ENCODE measurements at places on chromosomes 6 and 20.

GRCh38 chr6:49636713-49637349, at the start of gene RHAG:
Gene RHAG, minus strand, starts transcription at chr6:49636839. Its CDS starts 27 bp downstream, at chr6:49636812.
- DNase-seq, result no peak

DNA sequence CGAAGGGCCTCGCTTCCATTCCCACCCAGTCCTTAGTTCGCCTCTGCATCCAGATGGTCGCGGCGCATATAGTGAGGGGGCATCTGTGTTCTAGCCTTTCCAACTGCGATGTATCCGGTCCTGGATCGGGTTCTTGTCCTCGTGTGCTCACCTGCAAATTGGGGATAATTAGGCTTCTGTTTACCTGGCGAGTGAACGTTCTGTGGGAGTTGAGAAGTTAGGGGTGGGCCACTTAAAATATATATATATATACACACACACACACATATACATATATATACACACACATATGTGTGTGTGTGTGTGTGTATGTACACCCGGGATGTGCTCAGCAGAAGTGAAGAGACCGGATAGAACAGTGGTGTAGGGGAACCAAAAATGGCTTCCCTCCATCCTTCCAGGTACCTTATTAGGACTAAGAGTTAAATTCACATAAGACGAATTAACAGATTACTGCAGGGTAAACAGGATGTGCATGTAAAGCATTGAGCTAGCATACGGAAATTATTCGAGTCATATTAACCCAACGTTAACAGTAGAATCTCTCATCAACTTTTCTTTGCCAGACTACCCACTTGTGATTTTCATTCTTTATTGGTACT, 537 bp downstream of the CSTF1 start:
- DNase-seq, result no peak

DNA sequence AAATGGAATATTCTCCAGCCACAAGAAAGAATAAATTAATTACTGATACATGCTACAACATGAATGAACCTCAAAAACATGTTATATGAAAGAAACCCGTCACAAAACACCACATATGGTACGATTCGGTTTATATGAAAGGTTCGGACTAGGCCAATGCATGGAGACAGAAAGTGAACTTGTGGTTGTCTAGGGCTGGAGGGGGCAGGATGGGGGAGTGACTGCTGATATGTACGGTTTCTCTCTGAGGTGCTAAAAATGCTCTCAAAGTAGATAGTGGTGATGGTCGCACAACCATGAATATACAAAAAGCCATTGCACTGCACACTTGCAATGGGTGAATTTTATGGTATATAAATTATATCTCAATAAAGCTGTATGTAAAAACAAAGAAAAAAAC, 18.3 kb downstream of the AGPAT4 start:
- no peak for DNase-seq

DNA sequence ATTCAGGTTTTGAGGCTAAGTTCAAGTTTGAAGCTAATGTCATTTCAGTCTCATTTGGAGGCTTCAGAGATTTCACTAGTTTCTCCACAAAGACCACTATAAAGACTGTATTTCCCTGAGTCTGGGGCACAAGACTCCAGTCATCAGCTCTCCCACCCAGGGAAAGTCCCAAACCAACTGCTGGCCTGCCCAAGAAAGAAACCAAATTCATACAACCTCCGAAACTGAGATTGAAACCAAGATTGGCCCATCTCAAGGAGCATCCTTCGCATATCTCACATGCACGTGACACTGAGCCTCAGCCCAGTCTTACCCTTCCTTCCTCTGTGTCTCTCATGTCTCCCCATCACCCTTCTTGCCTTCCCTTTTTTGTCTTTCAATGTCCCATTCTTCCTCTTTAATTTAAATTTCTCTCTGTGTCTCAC, 3.5 kb upstream of the LTA start:
- DNase-seq, result no peak

DNA sequence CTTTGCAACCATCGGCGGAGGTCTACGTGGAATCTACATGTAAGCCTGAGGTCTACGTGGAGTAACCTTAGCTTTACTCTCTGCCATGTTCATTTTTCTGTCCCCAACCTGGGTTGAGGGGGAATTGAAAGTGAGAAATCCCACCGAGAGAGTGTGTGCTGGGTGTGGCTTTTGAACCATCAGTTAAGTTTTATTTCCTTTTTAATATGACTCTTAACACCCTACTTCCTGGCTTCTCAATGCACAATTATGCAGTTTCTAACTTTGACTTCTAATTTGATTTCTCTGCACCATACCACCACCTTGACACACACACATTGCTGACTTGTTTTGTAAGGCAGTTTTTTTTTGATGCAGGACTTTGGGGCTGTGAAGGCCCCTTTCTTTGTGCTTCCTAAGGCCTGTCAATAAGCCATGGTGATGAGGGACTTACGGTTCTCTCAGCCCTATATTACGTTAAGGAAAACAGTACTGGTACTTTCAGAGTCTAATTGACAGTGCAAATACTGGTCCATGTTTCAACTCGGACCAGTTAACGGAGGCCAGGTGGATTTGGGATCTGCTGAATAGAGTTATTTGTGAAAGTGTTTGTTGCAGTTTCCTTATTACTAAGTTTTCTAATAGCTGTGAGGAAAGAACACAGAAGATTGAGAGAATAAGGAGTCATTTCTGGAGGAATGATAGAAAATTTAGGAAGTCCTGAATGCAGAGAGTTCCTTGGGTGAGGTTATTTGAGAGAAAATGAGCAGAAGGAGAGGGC, 206.5 kb downstream of the JARID2 start:
- no peak for DNase-seq

DNA sequence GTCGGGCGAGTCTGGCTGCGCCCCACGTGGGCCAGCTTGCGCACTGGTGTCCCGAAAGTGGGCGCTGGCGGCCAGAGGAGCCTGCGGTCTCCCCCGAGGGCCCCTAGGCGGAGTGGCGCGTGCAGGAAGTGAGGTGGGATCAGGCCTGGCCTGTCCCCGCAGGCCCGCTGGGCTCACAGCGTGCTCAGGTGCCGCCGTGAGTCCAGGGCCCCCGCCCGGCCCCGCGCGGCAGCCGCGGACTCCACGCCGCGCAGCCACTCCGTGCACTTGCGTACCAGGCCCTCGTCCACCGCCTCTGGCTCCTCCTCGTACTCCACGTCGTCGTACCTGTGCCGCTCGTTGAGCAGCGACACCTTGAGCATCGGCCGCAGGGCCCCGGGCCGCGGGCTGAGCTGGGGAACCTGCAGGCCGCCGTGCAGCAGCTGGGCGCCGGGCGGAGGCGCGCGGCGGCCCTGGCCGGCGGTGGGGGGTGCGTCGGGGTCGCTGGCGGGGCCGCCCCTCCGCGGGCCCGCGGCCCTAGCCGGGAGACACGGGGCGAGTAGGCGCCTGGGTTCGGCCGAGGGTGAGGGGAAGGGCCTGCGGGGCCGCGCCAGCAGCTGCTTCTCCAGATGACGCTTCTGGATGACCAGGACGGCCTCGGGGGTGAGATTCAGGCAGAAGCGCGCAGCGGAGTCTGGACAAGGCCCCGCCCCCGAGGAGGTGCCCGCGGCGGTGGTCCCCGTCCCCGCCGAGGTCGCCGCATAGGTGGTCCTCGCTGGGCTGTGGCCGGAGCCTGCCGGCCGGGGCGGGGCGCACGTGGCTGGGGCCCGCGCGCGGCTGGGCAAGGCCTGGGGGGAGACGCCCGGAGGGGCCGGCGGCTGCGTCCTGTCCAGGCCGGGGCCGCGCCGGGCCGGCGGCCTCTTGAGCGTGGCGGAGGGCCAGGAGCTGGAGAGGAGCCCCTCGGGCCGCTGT, 835 bp downstream of the PRR18 start:
- no peak for DNase-seq

- no peak for DNase-seq
These were observed 58.2 kb upstream of the TNFAIP3 start for GRCh38 chr6:137808836-137809315.

DNA sequence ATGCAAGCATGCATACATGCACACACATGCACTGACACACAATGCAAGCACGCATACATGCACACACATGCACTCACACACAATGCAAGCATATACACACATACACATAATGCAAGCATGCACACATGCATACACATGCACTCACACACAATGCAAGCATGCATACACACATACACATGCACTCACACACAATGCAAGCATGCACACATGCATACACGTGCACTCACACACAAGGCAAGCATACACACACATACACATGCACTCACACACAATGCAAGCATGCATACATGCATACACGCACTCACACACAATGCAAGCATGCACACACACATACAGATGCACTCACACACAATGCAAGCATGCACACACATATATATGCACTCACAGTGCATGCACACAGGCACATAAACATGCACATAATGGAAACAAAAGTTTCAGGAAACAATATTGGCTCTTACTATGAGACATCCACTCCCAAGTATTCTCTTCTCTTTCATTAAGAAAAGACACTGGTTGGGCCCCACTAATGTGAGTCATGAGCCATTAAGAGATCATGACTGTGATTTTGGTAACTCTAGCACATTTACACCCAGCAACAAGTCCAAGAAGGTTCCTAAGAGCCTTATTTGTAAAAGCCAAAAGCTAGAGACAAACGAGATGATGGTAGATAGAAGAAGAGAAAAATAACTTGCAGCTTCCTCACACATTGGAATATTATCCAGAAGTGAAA, 22.2 kb downstream of the APCDD1L start:
- DNase-seq, result no peak

DNA sequence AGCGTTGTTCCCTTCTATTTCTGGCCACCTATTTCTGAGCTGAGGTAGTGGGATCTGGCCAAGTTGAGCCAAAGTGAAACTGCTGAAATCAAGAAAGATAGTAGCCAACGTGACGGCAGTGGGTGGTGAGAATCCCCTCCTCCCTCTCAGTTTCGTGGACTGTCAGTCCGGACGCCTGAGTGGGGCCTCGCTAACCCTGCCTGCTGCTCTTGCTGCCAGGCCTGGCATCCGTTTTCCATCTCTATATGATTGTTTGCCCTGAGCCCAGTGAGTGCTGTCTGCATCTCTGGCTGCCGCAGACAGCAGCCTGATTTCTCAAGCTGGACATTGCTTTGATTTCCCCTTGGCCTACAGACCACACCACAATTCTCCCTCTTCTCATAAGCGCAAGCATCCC, 23.5 kb upstream of the PAX1 start:
- no peak for DNase-seq

DNA sequence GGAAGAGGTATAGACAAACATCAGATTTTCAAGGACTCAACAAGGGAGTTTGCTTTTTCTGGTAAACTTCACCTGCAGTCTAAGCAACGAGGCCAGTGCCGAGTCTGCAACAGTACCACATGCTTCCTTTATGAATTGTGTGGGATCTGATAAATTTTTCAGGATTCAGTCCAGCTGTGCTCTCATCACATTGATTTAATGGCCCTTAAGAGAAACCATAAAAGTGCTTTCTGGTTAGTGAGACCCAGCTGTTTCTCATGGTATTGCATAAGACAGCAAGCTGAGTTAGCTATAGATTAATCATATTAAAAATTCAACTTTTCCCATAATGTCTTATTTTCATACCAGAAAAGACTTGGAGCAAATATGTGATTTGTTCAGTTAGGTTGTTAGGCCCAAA, 291.4 kb downstream of the CENPW start:
- no peak for DNase-seq

DNA sequence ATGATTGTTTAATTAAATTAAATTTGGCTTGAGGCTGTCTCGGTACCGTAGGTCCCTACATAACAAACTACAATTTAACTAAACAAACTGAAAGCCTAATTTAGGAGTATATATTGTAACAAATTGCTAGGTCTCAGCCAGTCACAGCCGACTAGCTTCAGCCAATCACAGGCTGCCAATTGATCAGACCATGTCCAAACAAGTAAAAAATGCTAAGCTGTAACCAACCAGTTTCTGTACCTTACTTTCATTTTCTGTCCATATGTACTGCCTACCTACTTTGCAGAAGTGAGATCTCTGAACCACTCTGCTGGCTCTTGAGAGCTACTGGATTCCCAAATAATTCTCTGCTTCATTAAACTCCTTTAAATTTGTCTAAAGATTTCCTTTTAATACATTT, 648.0 kb upstream of the GJE1 start:
- DNase-seq, result no peak

DNA sequence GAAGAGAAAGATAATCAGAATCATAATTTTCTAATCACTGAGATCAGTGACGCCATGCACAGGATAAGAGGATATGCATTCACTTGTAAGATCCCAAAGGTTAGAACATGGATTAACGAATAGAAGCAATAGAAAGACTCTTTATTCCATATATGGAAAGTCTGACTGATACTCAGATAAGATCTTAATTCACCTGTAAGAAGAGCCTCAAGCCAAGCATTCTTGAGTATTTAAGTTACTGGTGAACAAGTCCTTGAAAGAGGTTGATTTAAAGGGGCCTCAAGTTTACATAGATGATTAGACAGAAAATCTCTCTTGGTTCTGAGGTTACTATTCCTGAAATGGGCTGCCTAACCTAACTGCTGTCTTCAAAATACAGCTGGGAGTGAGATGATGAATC, 53.8 kb upstream of the MTRF1L start:
- no peak for DNase-seq

GRCh38 chr20:43550456-43550855, 8.4 kb upstream of the SGK2 start:
- DNase-seq, result no peak

- no peak for DNase-seq
These were observed 716.2 kb downstream of the EYS start for GRCh38 chr6:64990652-64991304.

DNA sequence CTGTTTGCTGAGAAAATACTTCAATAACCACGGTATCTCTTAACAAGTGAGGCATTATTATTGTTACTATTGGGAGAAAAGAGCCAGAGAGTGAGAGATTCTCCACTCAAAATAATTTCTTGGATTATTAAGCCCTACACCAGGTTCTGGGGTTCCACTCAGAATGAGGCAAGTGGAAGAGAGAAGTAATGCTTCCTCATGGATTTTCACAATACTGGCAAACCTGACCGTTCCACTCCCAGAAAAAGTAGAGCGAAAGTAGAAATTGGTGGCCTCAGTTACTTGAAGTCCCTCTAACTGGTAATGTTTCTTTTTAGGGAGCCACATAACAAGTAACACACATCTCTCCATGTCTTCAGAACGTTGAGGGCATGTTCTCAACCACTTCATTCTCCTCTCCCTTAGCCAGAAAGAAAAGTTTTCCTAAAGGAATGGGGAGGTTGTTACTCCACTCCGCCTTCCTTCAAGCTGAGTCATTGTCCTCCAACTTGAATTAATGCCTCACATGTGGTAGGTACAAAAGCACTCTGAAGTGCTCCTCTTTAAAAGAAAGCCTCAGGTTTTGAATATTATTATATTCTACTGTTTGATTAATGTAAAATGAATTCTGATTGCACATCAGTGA, 1.9 kb downstream of the BAG2 start:
- DNase-seq, result no peak

- DNase-seq, result no peak
These were observed 739 bp downstream of the GSS start for GRCh38 chr20:34954904-34955230.

GRCh38 chr6:33171016-33171879, 21.0 kb downstream of the COL11A2 start:
- DNase-seq, result peak; percentile 29

GRCh38 chr20:63745961-63746731, 6.6 kb downstream of the SLC2A4RG start:
- DNase-seq, result peak; percentile 85

DNA sequence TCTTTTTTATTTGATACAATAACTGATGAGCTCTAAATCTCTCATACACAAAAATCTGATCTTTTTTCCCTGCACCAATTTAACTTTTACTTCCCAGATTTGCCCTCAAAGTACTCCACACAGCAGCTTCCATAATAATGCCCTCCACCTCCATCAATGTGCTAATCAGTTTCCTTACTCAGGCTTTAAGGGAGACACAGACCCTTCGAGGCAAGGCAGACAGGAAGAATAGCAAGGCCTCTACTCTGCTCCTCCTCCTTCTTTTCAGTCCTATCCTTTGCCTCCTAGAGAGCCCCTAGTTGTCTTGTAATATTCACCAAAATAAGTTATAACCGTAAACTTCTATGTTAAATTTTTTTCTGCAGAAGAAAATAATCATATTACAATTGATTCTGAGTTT, 444.9 kb upstream of the RNF217 start:
- no peak for DNase-seq

Data from RWPE2 (cell line).